Activated CD4-positive, alpha-beta T cell treated with anti-CD3 and anti-CD28 coated beads, Interleukin-2, amount 10 ng/mL, durations not matched to agents 7 days and 5 days (primary cell): ENCODE measurements at places on chromosomes 7 and 10.
A peak's percentile ranks its signal among the peaks of the same experiment; 100 is the strongest.

- DNase-seq, result no peak
Measured at GRCh38 chr7:38171623-38172391, 6.2 kb upstream of the STARD3NL start.

- DNase-seq, result no peak
Measured at GRCh38 chr7:104951546-104951945, 62.5 kb upstream of the KMT2E start.

GRCh38 chr7:95421847-95422444, 12.9 kb downstream of the PON2 start:
- no peak for DNase-seq

DNA sequence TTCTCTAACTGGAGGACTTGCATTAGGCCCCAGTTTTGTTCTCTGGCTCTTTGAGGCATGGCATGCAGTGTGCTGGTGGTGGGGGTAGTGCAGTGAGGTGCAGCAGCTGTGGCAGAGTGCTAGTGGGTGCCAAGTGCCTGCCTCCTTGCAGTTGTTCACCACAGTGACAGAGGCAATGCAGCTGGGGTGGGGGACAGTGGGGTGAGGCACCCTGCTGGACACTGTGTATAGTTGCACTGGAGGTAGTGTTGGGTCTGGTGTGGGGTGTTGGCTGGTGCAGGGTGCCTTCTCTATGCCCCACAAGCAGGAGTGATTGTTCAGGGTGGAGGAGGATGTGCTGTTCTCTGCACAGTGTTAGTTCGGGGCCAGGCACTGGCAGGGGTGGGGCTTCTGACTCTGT, 21.7 kb upstream of the KEL start:
- DNase-seq, result no peak

DNA sequence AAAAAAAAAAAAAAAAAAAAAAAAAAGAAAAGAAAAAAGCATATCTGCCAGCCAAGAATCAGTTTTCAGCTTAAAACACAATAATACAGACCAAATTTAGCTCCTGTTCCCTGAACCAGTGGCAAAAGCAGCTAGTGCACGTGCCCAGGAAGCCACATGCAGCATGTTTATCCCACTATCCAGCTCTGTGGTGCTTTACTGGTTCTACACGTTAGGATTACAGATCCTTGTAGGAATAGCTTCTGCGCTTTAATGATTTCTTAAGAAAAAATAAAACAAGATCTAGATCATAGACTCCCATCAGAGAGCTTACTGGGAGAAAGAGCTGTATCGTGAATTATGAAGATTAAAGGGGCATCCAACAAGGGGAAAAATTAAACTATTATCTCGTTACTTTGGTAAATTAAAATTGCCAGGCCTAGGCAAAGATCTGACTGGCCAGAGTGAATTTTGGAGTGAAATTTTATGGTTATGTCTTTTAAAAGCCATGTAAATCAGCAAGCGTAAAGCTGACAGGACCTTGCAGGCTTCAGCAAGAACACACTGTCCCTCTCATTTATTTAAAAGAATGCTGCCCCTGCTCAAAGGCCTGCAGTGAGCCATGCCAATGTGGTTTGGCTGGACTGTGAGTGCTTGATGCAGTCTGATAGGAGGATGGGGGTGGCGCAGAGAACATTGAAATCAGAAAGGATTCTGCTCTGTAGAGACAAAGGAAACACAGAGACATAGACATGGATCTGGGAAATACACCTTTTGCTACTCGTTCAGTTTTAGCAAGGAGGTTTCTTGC, 177.3 kb upstream of the PHYHIPL start:
- DNase-seq, result no peak

GRCh38 chr10:79178614-79179163, 109.9 kb downstream of the ZMIZ1 start:
- DNase-seq, result no peak

DNA sequence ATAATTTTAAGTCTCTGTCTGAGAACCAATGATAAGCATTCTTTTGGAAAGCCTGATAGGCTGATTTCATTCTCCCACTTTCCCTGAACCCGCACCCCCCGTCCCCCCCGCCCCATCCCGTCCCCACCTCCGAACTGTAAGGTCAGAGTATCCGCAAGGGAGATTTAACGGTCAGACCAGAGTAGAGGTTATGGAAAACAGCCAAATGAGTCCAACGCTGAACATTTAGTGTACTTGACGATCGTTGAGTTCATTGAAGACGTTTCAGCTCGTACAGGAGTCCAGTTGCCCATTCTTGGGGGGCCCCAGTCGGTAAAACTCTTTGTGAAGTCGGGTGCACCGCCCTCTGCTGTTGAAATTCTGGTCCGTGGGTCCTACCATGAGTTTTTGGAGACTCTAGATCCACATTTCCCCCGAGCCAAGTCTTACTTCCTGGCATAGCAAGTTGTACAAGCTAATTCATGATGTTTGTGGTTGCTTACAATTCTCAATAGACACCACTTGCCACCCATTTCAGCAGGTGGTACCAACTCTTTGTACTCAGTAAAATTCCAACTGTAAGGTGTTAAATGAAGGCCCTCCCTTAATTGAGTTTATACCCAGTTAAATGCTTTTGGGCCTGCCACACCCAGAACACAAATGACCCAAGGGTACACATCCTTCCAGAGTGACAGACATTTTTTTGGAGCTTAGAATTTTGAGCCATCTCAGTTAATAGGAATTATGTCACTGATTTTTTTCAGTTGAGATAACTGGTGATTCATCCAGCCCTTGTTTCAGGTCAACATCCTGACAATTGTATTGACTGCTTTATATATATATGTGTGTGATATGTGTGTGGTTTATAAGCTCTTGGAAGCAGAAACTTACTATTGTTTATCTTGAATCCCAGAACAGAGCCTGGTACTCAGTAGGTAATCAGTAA, 1.2 kb downstream of the MARCHF5 start:
- DNase-seq, result peak; percentile 61

- DNase-seq, result no peak
Measured at GRCh38 chr10:75542906-75543305, 111.5 kb downstream of the LRMDA start.

- no peak for DNase-seq
Measured at GRCh38 chr7:28533731-28534531, 121.6 kb downstream of the CREB5 start.

- no peak for DNase-seq
Measured at GRCh38 chr7:94237417-94237816, 157.3 kb upstream of the COL1A2 start.

DNA sequence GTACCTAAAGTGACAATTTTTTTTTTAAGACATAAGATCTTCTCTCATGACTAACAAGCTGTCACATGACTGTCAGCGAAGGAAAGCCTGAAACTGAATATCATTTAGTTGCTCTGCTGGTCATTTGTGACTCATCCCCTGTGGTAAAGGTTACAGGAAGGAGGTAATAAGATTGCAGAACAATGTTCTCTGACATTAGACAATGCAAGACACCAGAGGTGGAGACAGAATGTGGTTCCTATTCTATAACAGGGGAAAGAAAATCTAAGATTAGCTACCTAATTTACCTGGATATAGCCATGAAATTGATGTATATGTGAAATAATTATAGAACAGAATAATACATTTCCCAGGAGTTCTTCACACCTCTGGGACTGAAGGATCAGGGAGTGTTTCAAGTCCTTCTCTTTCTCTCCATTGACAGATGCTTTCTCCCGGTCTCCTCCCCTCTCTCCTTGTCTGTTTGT, 47.7 kb downstream of the LRGUK start:
- DNase-seq, result peak; percentile 12

DNA sequence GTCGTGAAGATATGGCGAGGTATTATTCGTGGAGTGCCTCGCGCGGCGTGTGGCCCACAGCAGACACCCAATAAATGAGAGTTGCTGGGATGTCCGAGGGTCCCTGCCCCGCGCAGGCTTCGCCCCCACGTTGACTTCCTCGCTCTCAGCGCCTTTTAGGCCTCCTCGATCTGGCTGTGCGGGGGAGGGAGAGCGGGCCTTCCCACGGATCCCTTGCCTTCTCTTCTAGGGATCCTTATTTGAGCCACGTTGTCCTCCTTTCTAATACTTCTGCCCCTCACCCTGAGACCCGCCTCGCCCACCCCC, 660 bp downstream of the VCL start:
- no peak for DNase-seq
